Heart left ventricle (tissue), 16 donors: ENCODE measurements at places on chromosomes 6 and 20. TPM values are rescaled to one million over a fixed set of nuclear protein-coding genes. Genes with fewer than 3 reads are reported as not detected.
A peak's percentile ranks its signal among the peaks of the same experiment; 100 is the strongest.

NOX3 gene
- total RNA-seq: not detected

- H3K27me3 ChIP-seq: peaks cover 5% of the 10 kb centered on the region
- H3K36me3 ChIP-seq: no peaks in the 10 kb centered on the region
- H3K4me1 ChIP-seq: no peaks in the 10 kb centered on the region
- H3K27ac ChIP-seq: no peak overlapping the region
- DNase-seq: no peak
These were observed 15.6 kb upstream of the TGM6 start for GRCh38 chr20:2365091-2365490.

DNA sequence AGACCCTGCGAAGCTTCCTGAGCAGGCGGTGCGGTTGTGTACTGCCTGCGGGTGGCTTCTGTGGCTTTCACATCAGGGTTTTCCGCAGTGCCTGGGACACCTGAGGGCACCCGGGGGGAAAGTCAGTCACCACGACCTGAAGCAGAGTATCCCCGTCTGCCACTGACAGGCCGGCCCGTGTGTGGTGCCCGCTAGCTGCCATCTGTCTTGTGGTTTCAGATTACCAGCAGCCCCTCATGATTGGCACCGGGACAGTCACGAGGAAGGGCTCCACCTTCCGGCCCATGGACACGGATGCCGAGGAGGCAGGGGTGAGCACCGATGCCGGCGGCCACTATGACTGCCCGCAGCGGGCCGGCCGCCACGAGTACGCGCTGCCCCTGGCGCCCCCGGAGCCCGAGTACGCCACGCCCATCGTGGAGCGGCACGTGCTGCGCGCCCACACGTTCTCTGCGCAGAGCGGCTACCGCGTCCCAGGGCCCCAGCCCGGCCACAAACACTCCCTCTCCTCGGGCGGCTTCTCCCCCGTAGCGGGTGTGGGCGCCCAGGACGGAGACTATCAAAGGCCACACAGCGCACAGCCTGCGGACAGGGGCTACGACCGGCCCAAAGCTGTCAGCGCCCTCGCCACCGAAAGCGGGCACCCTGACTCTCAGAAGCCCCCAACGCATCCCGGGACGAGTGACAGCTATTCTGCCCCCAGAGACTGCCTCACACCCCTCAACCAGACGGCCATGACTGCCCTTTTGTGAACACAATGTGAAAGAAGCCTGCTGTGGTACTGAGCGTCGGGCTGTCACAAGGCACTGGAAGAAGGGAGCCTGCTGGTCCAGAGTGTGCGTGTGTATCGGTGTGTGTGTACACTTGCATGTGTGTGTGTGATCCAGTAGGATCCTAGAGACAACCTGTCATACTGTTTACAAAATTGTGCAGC lies 54.4 kb downstream of the GOPC start:
- DNase-seq: peak; percentile 68
- no peaks in the 10 kb centered on the region for H3K27me3 ChIP-seq
- H3K4me3 ChIP-seq: peak overlapping the region; percentile 45
- H3K27ac ChIP-seq: peak overlapping the region; percentile 45
- peaks cover 30% of the 10 kb centered on the region for H3K36me3 ChIP-seq

DNA sequence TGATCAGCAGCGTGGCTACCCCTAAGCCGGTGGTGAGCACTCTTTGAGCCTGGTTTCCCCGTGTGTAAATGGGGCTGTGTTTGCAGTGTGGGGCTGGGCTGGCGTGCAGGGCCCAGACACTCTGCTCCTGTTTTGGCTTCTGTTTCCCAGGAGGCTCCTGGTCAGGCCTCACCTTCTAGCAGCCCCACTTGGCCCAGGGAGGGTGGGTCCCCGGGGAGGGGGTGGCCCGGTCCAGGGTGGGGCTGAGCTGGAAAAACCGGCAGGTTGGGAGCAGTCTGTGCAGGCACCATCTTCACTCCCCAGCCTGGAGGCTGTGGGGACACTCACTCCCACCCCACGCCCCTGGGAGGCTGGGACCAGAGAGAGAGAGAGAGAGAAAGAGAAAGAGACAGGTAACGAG lies 25.3 kb downstream of the CEBPB start:
- no peaks in the 10 kb centered on the region for H3K27me3 ChIP-seq
- H3K4me1 ChIP-seq: peaks cover 7% of the 10 kb centered on the region
- no peak overlapping the region for H3K4me3 ChIP-seq
- H3K36me3 ChIP-seq: no peaks in the 10 kb centered on the region
- no peak overlapping the region for H3K27ac ChIP-seq
- DNase-seq: no peak

DEFB124 gene
- total RNA-seq: not detected

DNA sequence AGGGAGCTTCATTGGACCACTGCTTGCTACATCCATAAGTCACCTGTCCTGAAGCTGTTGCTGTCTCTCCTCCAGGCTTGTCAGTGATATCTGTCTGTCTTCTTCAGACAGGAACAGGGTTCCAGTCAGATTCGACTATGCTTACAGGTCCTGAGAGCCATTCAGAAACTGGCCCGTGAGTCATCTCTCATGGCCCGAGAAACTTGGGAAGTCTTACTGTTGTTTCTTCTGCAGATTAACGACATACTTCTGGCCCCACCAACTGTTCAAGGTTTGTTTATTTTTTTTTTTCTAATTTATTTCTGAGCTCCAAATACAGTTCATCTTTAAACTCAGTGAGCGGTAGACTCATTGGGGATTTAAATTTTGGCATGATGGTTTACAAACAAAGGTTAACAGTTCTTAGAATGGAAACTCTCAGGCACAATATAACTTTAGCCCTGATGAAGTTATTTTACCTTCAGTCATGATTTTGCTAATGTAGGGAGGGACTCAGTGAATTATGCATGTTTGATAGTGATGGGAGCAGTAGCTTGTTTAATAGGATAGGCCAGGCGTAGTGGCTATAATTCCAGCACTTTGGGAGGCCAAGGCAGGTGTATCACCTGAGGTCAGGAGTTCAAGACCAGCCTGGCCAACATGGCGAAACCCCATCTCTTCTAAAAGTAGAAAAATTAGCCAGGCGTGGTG lies 24.7 kb downstream of the RALGAPB start:
- no peaks in the 10 kb centered on the region for H3K4me1 ChIP-seq
- H3K4me3 ChIP-seq: no peak overlapping the region
- no peaks in the 10 kb centered on the region for H3K27me3 ChIP-seq
- no peak overlapping the region for H3K27ac ChIP-seq

- no peak for DNase-seq
- H3K4me1 ChIP-seq: no peaks in the 10 kb centered on the region
- no peak overlapping the region for H3K4me3 ChIP-seq
- H3K36me3 ChIP-seq: no peaks in the 10 kb centered on the region
These were observed 536.3 kb downstream of the CDH26 start for GRCh38 chr20:60494476-60494875.

DNA sequence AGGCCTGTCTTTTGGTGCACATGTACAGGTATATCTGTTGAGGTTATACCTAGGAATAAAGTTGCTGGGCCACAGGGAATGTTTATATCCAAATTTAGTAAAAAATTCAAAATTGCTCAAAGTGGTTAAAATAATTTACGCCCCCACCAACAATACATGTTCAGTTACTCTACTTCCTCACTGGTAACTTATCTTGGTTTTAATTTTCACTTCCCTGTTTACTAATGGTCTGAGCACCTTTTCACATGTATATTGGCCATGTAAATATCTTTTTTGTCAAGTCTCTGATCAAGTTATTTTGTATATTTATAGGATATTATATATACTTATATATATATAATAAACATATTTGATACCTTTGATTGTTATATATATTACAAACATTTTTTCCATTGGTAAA lies 9.7 kb downstream of the PDE7B start:
- no peaks in the 10 kb centered on the region for H3K27me3 ChIP-seq
- no peak overlapping the region for H3K4me3 ChIP-seq
- no peaks in the 10 kb centered on the region for H3K36me3 ChIP-seq
- H3K4me1 ChIP-seq: peaks cover 7% of the 10 kb centered on the region

DNA sequence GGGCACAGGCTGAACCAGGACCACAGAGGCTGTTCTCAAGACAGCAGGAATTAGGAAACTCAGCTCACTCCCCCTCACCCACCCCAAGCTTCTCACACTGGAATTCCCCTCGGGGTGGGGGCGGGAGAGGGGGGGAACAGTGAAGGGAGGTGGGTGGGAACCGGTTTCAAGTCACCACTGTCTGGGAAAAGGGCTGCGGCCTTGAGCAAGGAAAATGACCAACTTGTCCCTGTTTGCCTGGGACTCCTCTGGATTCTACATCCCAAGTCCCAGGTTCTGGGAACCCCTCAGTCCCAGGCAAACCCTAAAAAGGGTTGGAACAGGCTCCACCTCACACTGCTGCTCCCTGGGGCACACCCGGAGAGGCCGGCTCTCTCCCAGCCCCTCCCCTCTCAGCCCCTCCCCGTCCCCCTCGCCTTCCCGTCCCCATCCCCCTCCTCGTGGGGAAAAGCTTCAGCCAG lies 230.7 kb downstream of the TFAP2C start:
- no peak overlapping the region for H3K27ac ChIP-seq
- peaks cover 60% of the 10 kb centered on the region for H3K27me3 ChIP-seq
- H3K36me3 ChIP-seq: no peaks in the 10 kb centered on the region
- no peaks in the 10 kb centered on the region for H3K4me1 ChIP-seq
- no peak overlapping the region for H3K4me3 ChIP-seq
- no peak for DNase-seq

DNA sequence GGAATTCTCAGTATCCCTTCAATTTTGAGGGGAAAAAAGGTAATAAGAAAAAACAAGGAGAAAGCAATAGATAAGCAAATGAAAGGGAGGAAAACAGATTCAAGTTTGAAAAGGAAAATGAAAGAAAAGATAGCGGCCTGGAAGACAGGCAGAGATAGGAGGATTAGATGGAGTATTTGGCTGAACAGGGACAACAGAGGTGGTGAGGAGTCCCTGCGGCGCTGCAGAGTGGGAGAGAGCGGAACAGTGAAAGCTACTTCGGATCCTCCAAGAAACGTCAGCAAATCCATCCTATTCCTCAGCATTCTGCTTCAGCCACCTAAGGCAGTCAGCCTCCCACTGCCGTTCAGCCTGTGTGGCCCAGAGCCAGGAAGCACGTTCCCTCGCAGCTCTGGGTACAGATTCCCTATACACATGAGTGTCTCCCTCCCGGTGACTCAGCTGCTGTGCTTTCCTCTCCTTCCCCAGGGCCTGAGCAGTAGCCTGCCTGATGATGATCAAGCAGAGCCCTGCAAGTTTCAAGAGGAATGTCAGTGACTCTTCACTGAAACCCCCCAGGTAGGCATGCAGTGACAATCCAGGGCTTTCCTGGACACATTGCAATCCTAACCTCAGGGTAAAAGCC lies 43.4 kb upstream of the CDYL start:
- H3K27me3 ChIP-seq: no peaks in the 10 kb centered on the region
- no peak overlapping the region for H3K27ac ChIP-seq
- H3K4me1 ChIP-seq: no peaks in the 10 kb centered on the region
- no peak overlapping the region for H3K4me3 ChIP-seq
- no peaks in the 10 kb centered on the region for H3K36me3 ChIP-seq

FRMD1 gene
- not detected for total RNA-seq

TREML1 gene
- not detected for total RNA-seq

DNA sequence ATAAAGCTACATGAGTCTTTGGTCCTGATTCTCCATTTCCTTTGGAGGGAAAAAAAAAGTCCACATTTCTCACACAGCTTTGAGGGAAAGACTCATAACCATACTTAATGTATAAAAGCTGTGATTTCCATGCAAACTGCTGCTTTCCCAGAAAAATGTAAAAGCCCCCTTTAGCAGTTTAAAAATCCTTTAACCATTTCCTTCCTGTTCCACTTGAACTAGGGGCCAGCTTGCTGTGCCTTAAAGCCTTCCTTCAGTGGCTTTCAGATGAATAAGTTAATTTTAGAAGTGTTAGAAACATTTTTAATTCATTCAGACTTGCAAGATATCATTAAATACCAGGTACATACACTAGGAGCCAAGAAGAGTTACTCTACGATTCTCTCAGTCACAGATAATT lies 273.5 kb downstream of the PKHD1 start:
- H3K27me3 ChIP-seq: no peaks in the 10 kb centered on the region
- H3K27ac ChIP-seq: no peak overlapping the region
- H3K4me1 ChIP-seq: no peaks in the 10 kb centered on the region
- H3K36me3 ChIP-seq: no peaks in the 10 kb centered on the region
- no peak overlapping the region for H3K4me3 ChIP-seq
- no peak for DNase-seq

DNA sequence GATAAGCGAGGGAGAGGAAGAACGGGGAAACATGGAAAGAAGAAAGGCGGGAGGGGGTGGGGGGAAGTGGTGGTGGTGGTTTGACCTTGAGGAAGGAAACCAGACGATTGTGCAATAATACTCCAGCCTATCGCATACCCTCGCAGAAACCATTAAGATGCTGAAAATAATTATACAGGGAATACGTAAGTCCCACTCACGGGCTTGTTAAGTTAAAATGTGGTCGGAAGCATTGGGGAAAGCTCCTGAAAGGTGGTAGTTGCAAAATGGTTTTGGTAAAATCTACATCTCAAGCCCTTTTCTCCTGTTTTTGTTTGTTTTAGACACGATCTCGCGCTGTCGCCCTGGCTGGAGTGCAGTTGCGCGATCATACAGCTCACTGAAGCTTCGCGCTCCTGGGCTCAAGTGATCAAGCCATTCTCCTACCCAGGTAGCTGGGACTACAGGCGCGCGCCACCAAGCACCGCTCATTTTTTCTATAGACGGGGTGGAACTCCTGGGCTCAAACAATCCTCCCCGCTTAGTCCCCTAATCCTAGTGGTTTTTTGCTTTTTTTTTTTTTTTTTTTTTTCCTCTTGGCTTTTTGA lies 128.9 kb upstream of the ZNF184 start:
- H3K36me3 ChIP-seq: no peaks in the 10 kb centered on the region
- H3K4me1 ChIP-seq: no peaks in the 10 kb centered on the region
- no peak overlapping the region for H3K27ac ChIP-seq
- no peak for DNase-seq
- H3K4me3 ChIP-seq: no peak overlapping the region

WFDC11 gene
- total RNA-seq: not detected

SLPI gene
- total RNA-seq: 5.8 TPM

DNA sequence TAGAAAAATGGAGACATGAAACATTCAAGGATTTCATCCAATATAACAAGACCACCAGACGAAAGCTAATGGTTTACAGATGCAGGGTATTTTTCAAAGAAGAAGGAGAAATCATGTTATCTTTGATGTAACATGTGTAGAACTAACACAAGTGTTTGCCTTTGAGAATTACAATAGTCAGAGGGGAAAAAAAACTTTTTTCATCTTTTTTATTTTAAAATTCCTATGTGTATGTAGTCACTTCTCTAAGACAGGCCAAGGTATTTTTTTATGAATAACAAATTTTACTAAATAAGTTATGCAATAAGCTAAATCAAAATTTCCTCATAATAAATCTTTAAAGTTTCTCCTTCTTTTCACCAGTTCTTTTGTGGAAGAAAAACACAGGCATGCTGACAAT lies 161.4 kb downstream of the PDE7B start:
- no peaks in the 10 kb centered on the region for H3K36me3 ChIP-seq
- no peaks in the 10 kb centered on the region for H3K27me3 ChIP-seq
- peaks cover 31% of the 10 kb centered on the region for H3K4me1 ChIP-seq
- H3K4me3 ChIP-seq: no peak overlapping the region
- H3K27ac ChIP-seq: no peak overlapping the region
